ENCODE measurements at places on chromosomes 6 and 20. TPM values are rescaled to one million over a fixed set of nuclear protein-coding genes. Genes with fewer than 3 reads are reported as not detected.

DNA sequence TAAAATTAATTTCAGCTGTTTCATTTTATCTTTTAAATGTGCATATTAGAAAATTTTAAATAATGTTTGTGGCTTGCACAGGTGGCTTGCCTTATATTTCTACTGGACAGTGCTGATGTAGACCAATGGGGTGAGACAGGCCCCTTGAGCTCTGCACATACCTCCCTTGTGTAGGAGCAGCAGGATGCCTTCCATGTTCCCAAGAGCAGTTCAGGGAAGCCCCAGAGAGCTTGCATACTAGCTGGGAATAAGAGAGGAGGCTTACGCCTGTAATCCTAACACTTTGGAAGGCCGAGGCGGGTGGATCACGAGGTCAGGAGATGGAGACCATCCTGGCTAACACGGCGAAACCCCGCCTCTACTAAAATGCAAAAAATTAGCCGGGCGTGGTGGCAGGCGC is 61.4 kb downstream of the RFPL4B start:
- no peak for DNase-seq

- no peak for DNase-seq
Measured at GRCh38 chr20:43550456-43550855, 8.4 kb upstream of the SGK2 start.

DNA sequence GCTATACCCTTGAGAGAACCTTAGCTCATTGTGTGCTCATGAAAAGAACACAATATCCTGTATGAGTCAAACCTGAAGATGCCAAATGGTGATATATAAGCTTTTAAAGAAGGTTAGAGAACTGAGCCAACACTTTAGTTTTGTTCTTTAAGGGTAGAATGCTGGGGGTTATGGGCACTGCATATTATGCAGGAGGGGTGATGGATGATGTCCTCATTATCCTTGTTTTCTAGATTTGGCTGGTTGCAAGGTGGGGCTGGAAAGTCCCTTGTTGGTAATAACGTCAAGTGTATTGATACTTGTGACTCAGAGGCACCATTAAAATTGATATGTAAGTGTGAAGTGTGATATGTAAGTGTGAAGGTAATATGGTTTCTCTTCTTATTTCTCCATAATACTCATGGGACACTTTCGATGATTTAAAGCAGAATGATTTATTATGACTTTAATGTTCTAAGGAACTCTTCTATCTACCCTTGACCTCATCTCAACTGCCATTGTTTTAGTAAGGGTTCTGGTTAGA is 113.7 kb upstream of the DTNBP1 start:
- no peak for DNase-seq

GRCh38 chr6:3324262-3324942 is 65.7 kb downstream of the PSMG4 start:
- peak; percentile 43 for DNase-seq

- no peak for DNase-seq
Measured at GRCh38 chr20:10668677-10669368, 5.0 kb downstream of the JAG1 start.

Gene OR2H1
- total RNA-seq = not detected
